Right lobe of liver (tissue), 6 donors: ENCODE measurements at places on chromosomes 5 and 9. TPM values are rescaled to one million over a fixed set of nuclear protein-coding genes. Genes with fewer than 3 reads are reported as not detected.

The PCDHA1 gene
- not detected for total RNA-seq

DNA sequence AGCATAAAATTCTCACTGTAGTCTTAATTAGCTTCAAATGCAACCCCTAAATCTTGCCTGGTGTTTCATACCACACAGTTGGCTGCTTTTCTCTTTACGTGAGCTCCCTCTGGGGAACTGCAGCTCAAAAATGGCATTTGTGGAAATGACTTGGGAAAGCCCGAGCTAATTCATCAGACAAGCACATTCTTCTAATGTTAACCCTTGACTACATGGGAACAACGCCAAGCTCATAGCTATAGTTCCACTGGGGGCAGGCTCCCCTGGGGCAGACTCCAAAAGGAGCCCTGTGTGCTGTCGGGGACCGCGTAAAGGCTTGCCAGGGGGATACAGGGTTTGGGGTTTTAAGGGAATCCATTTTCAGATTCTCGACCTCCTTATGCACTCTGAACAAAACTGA lies 301.4 kb upstream of the DAP start:
- H3K4me3 ChIP-seq: no peak overlapping the region
- H3K27me3 ChIP-seq: no peaks in the 10 kb centered on the region
- H3K36me3 ChIP-seq: no peaks in the 10 kb centered on the region
- no peak overlapping the region for H3K27ac ChIP-seq

DNA sequence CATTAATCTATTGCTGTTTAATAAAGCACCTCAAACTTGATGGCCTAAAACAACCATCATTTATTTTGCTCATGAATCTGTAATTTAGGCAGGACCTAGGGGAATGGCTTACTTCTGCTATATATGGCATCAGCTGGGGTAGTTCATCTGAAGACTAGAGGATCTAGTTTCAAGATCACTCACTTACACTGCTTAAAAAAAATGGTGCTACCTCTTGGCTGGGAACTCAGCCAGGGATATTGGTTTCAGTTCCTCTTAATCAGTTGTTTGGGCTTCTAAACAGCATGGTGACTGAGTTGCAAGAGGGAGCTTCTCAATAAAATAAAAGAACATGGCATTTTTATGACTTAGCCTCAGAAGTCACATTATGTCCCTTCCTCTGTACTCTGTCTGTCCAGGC lies 142.0 kb downstream of the FAM114A2 start:
- H3K36me3 ChIP-seq: no peaks in the 10 kb centered on the region
- H3K27me3 ChIP-seq: no peaks in the 10 kb centered on the region
- H3K27ac ChIP-seq: no peak overlapping the region
- no peaks in the 10 kb centered on the region for H3K4me1 ChIP-seq

DNA sequence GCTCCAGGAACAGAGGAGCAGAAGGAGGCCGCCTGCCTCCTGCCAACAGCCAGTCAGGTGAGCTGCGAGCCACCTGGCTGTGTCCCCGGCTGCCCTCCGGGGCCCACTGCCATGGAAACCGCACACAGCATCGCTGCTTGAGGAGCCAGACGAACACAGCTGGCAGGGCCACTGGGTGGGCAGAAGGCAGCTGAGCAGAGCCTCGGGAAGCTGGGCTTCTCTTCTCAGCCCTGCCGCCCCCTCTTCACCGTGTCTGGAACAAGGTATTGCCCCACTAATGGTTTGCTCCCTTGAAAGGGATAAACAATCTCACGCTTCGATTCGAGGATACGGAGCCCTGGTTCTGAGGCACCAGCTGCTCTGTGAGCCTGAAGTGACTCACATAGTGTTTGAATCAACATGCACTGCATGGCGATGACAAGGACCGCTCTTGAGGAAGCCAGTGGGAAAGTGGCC lies 63.7 kb upstream of the RUFY1 start:
- H3K36me3 ChIP-seq: no peaks in the 10 kb centered on the region
- H3K27ac ChIP-seq: peak overlapping the region; percentile 33

DNA sequence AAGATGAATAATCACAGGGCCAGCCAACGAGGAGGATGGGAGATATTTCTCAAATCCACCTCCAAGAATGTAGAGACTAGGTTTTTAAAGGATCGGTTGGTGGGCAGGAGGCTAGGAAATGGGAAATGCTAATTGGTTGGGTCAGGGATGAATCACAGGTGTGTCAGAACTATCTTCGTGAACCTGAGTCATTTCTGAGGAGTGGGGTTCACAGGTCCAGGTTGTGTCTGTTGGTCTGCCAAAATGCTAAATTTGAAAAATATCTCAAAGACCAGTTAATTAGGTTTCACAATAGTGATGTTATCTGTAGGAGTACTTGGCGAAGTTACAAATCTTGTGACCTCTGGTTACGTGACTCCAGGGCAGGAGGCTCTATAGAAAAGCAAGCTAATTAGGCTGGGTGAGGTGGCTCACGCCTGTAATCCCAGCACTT lies 2.6 kb upstream of the PLAA start:
- H3K4me1 ChIP-seq: no peaks in the 10 kb centered on the region
- H3K36me3 ChIP-seq: no peaks in the 10 kb centered on the region
- DNase-seq: no peak
- H3K27me3 ChIP-seq: no peaks in the 10 kb centered on the region
- no peak overlapping the region for H3K4me3 ChIP-seq

DNA sequence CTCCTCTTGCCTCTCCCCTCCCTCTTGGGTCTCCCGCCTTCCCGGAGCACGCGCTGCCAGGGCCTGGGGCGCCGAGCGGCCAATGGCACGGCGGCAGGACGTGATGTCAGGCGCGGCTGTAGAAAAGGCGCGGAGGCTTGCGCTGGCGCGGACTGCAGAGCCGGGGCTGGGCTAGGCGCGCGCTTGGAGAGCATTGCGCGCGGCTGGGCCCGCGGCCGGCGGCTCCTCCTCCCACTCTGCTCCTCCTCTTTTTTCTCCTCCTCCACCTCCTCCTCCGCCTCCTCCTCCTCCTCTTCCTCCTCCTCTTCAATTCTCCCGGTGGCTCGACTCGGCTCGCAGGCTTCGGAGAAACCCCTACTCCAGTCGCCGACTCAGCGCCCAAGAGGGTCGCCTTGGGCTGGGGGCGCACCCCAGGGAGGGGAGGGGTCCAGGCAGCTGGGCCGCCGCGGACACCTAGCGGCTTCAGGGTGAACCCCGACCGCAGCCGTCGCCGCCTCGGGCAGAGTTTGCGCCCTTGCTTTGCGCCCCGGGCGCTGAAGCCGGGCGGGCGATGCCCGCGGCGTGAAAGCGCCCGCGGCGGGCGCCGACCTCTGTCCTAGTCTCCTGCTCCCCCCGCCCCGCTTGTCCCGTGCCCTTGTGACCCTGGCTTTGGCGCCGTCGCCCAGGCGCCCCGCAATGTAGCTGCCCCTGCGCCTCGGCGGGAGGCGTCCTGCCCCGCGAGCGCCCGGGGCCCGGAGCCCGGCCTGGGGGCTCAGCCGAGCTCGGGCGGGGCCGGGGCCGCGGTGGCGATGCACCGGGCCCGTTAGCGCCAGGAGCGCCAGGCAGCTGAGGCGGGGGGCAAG lies at the start of gene LHX2:
Gene LHX2 (plus strand): TSS at position 309 of the 842 bp plus-strand sequence. CDS start 581 bp downstream, outside the sequence.
- no peak within 1 kb of the TSS for H3K27ac ChIP-seq
- peaks cover 30% of the 10 kb centered on the region for H3K4me1 ChIP-seq
- H3K4me3 ChIP-seq: peak within 1 kb of the TSS; percentile 33

DNA sequence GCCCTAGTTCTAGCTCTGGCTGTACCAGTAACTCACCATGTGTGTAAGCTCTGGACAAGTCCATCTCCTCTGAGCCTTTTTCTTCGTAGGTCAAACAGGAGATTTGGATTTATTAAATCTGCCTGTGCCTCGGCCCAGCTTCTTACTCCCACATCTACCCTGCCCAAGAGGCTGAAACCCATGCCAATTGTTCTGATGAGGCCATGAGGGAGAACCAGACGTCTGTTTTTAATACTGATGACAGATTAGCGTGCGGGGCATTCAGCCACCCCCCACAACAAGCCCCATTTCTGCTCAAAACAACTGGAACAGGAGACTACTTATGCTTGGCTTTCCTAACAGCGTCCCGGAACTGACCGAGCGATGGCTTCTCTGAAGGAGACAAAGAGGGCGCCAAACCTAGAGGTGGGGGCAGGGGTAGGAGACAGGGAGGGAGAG lies 81.2 kb upstream of the TRIM32 start:
- no peaks in the 10 kb centered on the region for H3K36me3 ChIP-seq
- H3K27ac ChIP-seq: no peak overlapping the region
- H3K27me3 ChIP-seq: no peaks in the 10 kb centered on the region
- DNase-seq: no peak
- H3K4me3 ChIP-seq: no peak overlapping the region

The FSTL4 gene
- total RNA-seq: 0.80 TPM

DNA sequence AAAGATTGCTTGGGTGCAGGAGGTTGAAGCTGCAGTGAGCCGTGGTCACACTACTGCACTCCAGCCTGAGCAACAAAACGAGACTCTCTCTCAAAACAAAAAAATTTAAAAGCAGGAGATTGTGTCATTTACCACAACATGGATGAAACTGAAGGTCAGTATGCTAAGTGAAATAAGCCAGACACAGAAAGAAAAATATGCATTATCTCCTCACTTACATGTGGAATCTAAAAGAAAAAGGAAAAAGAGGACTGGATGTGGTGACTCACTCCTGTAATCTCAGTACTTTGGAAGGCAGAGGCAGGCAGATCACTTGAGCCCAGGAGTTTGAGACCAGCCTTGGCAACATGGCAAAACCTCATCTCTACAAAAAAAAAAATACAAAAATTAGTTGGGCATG lies 146.8 kb upstream of the DAPK1 start:
- no peak overlapping the region for H3K27ac ChIP-seq
- H3K27me3 ChIP-seq: no peaks in the 10 kb centered on the region
- no peaks in the 10 kb centered on the region for H3K4me1 ChIP-seq
